ENCODE measurements at places on chromosomes 4 and X.

DNA sequence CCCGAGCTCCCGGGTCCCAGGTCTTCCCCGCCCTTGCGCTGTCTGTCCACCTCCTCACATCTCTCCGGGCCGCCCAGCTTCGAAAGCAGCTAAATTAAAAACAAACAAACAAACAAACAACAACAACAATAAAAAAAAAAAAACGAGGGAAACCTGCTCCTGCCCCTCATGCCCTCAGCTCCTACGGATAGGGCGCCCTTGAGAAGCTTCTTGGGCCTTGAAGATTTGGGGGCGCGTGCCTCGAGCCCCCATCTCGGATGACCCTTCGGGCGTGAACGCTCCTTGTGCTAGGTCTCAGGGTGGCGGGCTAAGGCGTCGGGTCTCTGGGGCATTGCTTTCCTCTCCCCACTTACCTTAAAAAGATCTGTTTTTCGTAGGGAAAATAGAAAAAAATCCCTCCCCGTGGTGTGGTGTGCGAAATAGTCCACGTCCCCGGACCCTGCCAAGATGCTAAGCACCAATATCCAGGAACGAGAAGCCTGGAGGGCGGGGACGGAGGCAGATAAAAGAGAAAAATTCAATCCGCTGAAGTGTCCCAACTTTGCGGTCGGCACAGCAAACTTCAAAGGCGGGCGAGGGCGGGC is 603 bp downstream of the NDNF start:
- no peak for DNase-seq

GRCh38 chr4:128387600-128388351 is 100.2 kb upstream of the PGRMC2 start:
- peak; percentile 17 for DNase-seq

DNA sequence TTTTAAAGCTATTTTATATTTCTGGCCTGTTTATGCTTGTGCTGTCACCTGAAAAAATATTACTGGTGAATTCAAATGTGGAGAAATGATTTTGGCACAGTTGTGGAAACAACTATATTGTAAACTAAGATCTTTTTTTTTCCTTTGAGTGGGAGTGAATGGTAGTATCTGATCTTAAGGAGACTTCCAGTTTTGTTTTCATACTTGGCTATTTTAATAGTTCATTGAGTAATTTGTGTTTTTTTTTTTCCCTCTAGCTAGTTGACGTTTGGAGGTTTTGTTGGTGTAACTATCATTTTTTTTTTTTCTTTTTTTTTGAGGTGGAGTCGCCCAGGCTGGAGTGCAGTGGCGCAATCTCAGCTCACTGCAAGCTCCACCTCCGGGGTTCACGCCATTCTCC is 10.5 kb downstream of the STAG2 start:
- no peak for DNase-seq

- no peak for DNase-seq
Measured at GRCh38 chrX:107589243-107589642, 39.1 kb upstream of the PRPS1 start.

GRCh38 chr4:26619784-26620183 is 35.9 kb downstream of the TBC1D19 start:
- no peak for DNase-seq

DNA sequence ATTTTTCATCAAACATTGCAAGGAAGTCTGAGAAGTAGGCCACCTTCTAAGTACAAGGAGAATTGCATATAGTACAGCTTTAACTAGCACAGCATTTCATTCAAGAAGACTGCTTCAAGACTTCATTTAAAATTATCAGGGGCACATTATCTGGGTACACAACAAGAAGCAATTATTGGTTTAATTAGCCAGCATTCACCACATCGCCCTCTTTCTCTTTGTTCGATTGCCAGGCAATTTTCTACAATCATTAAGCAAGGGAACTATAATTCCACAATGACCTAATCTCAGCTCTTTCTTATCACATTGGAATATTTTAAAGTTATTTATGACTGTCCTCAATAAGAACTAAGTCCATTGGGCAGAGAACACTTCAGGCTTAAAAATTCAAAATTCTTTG is 1347.1 kb upstream of the PABPC4L start:
- DNase-seq, result no peak

DNA sequence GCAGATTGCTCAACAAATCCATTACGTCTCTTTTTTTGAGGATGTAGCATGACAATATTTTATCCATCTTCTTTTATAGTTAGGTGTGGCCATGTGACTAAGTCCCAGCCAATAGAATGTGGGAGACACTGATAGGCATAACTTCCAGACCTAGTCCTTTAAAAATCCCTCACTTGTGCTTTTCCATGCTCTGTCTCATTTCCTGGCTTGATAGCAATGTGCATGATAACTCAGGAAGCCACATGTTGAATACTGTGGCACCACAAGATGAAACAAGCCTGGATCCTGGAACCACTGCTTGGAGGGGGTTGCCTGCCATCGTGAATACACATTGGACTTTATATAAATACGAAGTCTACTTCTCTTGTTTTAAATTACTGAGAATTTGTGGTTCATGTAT is 184.0 kb upstream of the NEIL3 start:
- DNase-seq, result no peak
